ENCODE measurements at places on chromosomes 6 and 20.

GRCh38 chr20:62768234-62768546 is 28.1 kb upstream of the MRGBP start:
- DNase-seq: no peak

DNA sequence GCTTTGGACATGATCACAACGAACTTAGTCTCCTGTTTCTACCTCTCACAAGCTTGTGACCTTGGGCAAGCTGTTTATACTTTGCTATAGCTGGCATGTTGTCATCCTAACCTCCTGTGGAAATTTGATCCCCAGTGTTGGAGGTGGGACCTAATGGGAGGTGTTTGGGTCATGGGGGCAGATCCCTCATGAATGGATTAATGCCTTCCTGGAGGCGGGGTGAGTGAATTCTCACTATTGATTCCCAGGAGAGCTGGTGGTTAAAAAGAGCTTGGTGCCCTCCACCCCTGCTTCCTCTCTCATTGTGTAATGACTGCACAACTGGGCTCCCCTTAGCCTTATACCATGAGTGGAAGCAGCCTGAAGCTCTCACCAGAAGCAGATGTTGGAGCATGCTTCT is 228.9 kb downstream of the HIVEP2 start:
- no peak for DNase-seq

DNA sequence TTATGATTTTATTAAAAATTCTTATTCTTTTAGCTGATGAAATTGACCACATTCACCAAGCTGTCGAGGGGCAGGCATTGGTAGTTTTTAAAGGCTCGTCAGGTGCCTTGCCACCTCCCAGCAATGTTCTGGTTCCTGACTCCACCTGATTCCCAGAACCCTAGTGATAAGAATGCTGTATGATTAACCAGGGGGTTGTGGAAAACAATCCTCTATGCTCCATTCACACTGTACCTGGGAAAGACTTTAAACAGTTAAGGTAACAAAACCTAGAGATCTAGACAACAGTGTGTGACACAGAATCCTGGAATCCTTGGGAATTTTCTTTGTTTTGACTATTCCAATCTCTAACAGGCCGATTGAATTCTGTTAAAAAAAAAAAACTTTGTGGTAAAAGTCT is 165.7 kb upstream of the OLIG3 start:
- DNase-seq: no peak

DNA sequence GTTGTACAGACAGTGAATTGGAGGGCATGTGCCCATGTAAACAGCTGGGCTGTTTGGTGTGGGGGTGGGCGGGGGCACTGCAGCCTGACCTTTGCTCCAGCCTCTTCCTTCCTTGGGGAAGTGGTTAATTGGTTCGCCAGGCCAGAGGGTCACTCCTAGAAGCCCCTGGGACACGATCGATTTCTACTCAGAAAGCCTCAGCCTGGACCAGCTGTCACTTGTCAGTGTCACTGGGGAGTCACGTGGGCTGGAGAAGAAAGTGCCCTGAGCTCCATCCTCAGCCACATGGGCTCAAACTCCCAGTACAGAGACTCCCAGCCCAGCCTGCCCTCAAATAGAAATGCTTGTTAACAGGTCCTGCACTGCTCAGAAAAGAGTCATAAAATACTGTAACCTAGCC is 423.8 kb upstream of the SULF2 start:
- DNase-seq: no peak
